HCT116 (cell line): ENCODE measurements at places on chromosomes 2 and 18. TPM values are rescaled to one million over a fixed set of nuclear protein-coding genes. Genes with fewer than 3 reads are reported as not detected.

The SCYGR4 gene
- not detected for total RNA-seq

The KCNF1 gene
- 0.52 TPM for total RNA-seq

The FOXD4L1 gene
- 0.64 TPM for total RNA-seq

The LRATD1 gene
- 0.07 TPM for total RNA-seq

The RGPD8 gene
- total RNA-seq, result 11.0 TPM

The DLGAP1 gene
- total RNA-seq, result 0.39 TPM

The MEP1B gene
- not detected for total RNA-seq

DNA sequence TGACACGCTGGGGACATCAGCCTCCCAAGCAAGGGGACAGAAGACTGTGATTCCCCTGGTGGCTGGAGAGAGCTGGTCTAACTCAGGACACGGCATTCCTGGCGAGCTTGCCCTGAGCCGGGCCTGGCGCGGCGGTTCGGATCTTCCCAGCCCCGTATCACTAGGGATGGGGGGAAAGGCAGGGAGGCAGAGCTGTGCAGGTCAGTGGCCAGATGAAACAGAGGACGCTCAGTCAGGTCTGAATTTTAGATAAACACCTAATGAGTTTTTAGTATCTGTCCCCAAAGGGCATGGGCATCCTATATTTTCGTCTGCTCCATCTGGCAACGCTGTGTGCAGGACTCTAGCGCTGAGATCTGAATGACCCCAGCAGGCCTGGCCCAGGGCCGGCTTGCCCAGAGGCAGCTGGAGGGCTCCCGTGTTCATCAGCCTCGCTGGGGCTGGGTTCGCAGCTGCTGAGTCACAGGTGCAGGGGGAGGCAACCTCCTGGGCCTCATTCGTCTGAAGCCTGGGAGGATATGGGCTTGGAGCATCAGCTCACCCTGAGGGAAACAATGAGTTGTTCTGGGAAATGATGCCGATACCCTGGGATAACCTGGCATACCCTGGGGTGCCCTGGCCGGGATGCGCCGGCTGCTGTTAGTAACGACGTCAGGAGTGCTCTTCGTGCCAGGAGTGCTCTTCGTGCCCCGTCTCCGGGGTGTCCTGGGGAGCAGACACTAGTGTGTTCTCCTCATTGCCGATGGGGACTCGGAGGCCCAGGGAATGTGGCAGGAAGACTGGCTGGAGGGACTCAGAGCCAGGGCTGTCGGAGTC lies 48.1 kb upstream of the HPCAL1 start:
- no peak for DNase-seq
- H3K4me3 ChIP-seq, result no peak overlapping the region
- H3K4me1 ChIP-seq, result peaks cover 5% of the 10 kb centered on the region; the same call in 1 of the 2 replicates

- DNase-seq, result no peak
- no peaks in the 10 kb centered on the region for H3K27me3 ChIP-seq
- H3K36me3 ChIP-seq, result no peaks in the 10 kb centered on the region
- H3K4me1 ChIP-seq, result peaks cover 17% of the 10 kb centered on the region
- H3K27ac ChIP-seq, result no peak overlapping the region
Observed at GRCh38 chr2:25669520-25669919, 3.9 kb downstream of the DTNB start.

GRCh38 chr18:79770826-79771225 lies 26.9 kb upstream of the KCNG2 start:
- H3K27me3 ChIP-seq, result peaks cover 6% of the 10 kb centered on the region; the same call in 1 of the 2 replicates
- DNase-seq, result no peak
- H3K4me3 ChIP-seq, result no peak overlapping the region
- H3K27ac ChIP-seq, result no peak overlapping the region

GRCh38 chr18:24500217-24500616 lies 39.8 kb downstream of the HRH4 start:
- H3K27ac ChIP-seq, result no peak overlapping the region
- H3K36me3 ChIP-seq, result no peaks in the 10 kb centered on the region
- no peak overlapping the region for H3K4me3 ChIP-seq
- peaks cover 3% of the 10 kb centered on the region; the same call in 1 of the 2 replicates for H3K4me1 ChIP-seq
- DNase-seq, result no peak

DNA sequence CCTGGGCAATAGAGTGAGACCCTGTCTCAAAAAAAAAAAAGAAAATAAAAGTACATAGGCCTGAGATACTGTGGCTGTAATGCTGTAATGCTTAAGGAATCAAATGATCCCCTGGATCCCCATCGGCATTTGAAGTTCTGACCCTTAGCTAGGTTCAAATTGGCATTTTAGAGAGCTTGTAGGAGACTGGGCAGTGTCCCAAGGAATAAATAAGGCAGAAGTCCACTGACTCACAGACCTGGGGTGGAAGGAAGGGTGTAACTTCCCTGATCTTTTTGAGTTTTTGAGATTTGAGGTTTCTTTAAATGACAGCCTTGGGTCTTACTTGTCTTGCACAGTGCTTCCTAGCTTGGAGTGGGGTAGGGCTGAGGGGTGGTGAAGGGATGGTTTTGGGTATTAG lies 553.7 kb downstream of the SLC4A3 start:
- H3K4me1 ChIP-seq, result no peaks in the 10 kb centered on the region; the same call in 1 of the 2 replicates
- no peak overlapping the region for H3K27ac ChIP-seq
- no peaks in the 10 kb centered on the region for H3K27me3 ChIP-seq

- H3K4me1 ChIP-seq, result peaks cover 28% of the 10 kb centered on the region
- H3K27ac ChIP-seq, result peak overlapping the region; percentile 46
- no peaks in the 10 kb centered on the region for H3K36me3 ChIP-seq
Observed at GRCh38 chr2:38603402-38604290, 918 bp upstream of the HNRNPLL start.

DNA sequence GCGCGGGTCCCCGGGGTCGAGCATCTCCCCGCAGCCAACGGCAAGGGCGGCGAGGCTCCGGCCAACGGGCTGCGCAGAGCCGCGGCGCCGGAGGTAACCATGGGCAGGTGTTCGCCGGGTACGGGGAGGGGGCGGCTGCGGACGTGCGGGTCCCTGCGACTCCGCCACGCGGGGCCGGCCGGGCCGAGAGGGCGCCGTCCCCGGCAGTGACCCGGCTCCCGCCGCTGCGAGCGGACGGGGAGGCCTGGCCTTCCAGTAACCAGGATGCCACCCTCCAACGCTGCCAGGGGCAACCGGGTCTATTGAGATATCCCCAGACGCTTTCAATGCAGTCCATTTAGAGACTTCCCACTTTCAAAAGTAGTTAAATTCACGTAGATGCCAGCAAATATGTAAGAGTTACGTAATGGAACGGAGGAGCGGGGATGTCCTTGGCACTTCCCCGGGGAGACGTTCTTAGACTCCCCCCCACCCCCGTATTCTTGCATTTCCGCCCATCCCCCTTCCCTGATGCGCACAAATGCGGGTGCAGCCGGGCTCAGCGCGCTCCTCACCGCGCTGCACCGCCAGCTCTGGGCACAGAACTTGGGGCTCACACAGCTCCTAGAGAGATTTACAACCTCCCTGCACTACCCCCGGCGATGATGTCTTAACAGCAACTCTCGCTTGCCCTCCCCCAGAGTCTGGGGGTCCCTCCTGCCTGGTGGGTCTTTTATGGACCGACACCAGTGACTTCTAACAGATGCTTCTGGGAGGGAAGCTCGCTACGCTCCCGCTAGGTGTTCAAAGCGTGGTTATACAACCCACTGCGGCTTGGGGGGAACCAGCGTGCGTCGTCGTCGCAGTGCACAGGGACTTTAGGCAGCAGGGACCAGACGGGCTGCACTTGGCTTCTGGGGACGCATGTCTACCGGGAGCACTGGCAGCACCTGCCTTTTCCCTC lies 657 bp downstream of the SGPP2 start:
- H3K36me3 ChIP-seq, result no peaks in the 10 kb centered on the region
- DNase-seq, result no peak
- H3K27me3 ChIP-seq, result peaks cover 10% of the 10 kb centered on the region; the same call in 1 of the 2 replicates
- peak overlapping the region; percentile 3; the same call in 1 of the 2 replicates for H3K27ac ChIP-seq
- peak overlapping the region; percentile 50 for H3K4me3 ChIP-seq

DNA sequence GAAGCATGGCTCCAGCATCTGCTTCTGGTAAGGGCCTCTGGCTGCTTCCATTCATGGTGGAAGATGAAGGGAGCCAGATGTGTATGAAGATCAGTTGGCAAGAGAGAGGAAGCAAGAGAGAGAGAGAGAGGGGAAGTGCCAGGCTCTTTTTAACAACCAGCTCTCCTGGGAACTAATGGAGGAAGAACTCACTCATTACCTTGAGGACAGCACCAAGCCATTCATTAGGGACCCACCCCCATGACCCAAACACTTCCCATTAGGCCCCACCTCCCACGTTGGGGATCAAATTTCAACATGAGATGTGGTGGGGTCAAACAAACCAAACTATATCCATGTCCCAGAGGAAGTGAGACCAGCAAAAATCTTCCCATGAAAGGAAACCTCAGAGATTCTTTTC lies 124.8 kb upstream of the SIX2 start:
- H3K27ac ChIP-seq, result no peak overlapping the region
- no peak for DNase-seq
- H3K27me3 ChIP-seq, result peaks cover 6% of the 10 kb centered on the region; the same call in 1 of the 2 replicates

GRCh38 chr18:48663931-48664847 lies 125.4 kb downstream of the CTIF start:
- H3K27ac ChIP-seq, result no peak overlapping the region
- no peak for DNase-seq
- peaks cover 22% of the 10 kb centered on the region for H3K4me1 ChIP-seq
- no peaks in the 10 kb centered on the region for H3K36me3 ChIP-seq
- no peak overlapping the region for H3K4me3 ChIP-seq
- H3K27me3 ChIP-seq, result no peaks in the 10 kb centered on the region

- H3K4me1 ChIP-seq, result no peaks in the 10 kb centered on the region
- no peaks in the 10 kb centered on the region for H3K36me3 ChIP-seq
- H3K27ac ChIP-seq, result no peak overlapping the region
- no peak overlapping the region for H3K4me3 ChIP-seq
Observed at GRCh38 chr2:174675615-174676014, 78.0 kb upstream of the WIPF1 start.

GRCh38 chr2:229416116-229416694 lies 145.1 kb upstream of the PID1 start:
- H3K4me1 ChIP-seq, result no peaks in the 10 kb centered on the region
- H3K4me3 ChIP-seq, result no peak overlapping the region
- H3K36me3 ChIP-seq, result no peaks in the 10 kb centered on the region
- DNase-seq, result no peak
- H3K27ac ChIP-seq, result no peak overlapping the region

DNA sequence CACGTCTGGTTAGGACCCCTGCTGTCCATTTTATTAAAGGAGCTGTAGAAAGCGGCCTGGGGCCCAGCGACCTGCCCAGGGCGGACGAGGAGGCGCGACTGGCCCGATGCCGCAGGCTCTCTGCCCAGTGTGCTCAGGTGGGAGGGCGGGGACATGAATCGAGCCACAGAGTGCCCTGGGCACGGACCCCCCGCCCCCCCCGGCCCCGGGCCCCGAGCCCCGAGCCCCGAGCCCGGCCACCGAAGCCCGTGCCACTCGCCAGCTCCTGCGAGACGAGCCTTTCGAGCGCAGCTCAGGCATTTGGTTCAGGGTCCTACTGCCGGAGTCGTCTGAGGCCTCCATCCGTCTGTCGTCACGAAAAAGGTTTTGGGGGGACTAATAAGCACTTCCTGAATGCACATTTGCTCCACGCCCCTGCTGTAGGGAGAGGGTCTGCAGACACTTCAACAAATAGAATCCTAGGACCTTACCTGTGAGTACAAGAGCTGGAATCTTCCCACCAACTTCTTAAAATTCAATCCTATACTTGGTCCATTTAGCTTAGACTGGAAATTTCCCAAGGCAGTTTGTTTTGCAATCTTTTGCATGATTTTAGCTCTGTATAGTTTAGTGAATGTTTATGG lies 602 bp upstream of the ADAM17 start:
- H3K4me3 ChIP-seq, result peak overlapping the region; percentile 82
- DNase-seq, result no peak
- H3K36me3 ChIP-seq, result no peaks in the 10 kb centered on the region
- H3K27me3 ChIP-seq, result no peaks in the 10 kb centered on the region
- H3K27ac ChIP-seq, result peak overlapping the region; percentile 90
